ENCODE measurements at places on chromosomes 6 and 20. TPM values are rescaled to one million over a fixed set of nuclear protein-coding genes. Genes with fewer than 3 reads are reported as not detected.

- peak; percentile 13 for DNase-seq
These were observed 32.3 kb downstream of the NCR2 start for GRCh38 chr6:41367700-41368099.

GRCh38 chr6:32796848-32797776, 19.7 kb downstream of the HLA-DOB start:
- no peak for DNase-seq

The HLA-DRB5 gene
- polyA plus RNA-seq, result not detected

- DNase-seq, result no peak
These were observed 60.4 kb downstream of the SRC start for GRCh38 chr20:37406010-37406998.

The SIRPB1 gene
- polyA plus RNA-seq, result not detected

DNA sequence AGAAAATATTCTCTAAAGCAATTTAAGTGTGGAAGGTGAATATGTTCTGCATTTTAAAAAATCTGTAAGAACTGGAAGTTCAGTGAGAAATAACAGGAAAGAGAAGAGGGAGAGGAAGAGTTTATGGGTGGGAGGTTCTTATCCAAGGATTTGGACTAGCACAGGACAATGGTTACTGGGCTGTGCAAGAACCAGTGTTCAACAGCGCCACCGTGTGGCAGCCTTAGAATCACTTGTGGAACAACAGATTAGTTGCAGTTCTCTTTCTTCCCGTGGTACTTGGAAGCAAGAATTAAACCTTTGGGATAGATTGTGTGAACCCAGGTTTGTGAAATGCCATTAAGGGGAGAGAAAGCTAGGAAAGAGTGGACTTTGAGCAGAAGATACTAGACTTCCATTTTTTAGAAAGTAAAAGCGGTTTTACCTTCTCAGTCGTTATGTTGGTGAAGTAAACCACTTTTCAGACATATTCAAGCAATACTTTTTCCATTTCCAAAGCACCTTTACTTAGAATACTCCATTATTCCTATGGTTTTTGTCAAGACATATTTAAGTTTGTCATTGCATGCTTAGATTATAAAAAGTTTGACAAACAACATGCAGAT, 436.7 kb downstream of the RNF144B start:
- no peak for DNase-seq

- no peak for DNase-seq
These were observed 303.8 kb upstream of the ECI2 start for GRCh38 chr6:4439159-4439558.

- DNase-seq, result no peak
These were observed 144.5 kb downstream of the VEGFA start for GRCh38 chr6:43914272-43915147.

The OTOR gene
- not detected for polyA plus RNA-seq

GRCh38 chr20:25258476-25258805, 10.6 kb downstream of the PYGB start:
- no peak for DNase-seq

The SNAP25 gene
- polyA plus RNA-seq, result 5.3 TPM

The TFAP2D gene
- polyA plus RNA-seq, result not detected

The BMP5 gene
- 0.26 TPM for polyA plus RNA-seq

GRCh38 chr20:49987015-49987867, 4.5 kb downstream of the SNAI1 start:
- DNase-seq, result no peak

- no peak for DNase-seq
These were observed 1286.2 kb upstream of the EYS start for GRCh38 chr6:66993272-66993671.

The OPRM1 gene
- polyA plus RNA-seq, result not detected

DNA sequence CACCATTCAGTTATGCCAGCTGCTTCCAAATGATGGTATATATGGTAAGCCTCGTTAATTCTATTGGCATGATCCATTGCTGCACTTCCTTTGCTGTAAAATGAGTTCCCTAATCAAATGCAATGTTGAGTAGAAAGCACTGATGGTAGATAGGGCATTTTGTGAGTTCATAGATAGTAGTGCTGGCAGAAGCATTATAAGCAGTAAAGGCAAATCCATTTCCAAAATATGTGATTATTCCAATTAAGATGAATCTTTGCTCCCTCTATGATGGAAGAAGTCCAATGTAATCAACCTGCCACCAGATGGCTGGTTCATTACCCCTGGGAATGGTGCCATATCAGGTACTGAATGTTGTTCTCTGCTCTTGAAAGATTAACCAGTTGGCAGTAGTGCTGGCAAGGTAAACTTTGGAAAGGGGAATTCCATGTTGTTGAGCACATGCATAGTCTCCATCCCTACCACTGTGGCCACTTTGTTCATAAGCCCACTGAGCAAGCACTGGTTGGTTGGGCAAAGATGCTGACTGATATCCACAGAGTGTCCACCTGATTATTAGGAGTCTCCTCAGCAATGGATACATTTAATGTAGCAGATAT, 5.6 kb upstream of the TBPL1 start:
- DNase-seq, result no peak

The C6orf62 gene
- polyA plus RNA-seq, result 111 TPM

- DNase-seq, result no peak
These were observed 13.7 kb upstream of the RTF2 start for GRCh38 chr20:56454754-56455153.

DNA sequence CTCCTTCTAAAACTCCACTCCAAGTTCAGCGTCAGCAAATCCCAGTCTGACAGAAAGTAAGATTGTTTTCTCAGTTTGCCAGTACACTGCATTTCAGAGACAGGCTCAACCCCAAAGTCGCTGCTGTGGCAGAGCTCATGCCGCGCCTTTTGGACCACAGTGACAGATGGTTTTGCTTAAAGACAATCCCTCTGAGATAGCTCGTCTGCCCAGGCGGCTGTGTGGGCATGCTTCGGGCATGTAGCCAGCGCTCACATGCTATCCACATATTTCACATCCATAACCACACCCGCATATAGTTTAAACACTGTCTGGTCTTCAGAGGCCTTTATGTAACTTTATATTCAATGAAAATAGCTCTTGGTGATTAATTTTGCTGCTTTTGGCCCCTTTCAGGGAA, 14.7 kb upstream of the PXDC1 start:
- no peak for DNase-seq

DNA sequence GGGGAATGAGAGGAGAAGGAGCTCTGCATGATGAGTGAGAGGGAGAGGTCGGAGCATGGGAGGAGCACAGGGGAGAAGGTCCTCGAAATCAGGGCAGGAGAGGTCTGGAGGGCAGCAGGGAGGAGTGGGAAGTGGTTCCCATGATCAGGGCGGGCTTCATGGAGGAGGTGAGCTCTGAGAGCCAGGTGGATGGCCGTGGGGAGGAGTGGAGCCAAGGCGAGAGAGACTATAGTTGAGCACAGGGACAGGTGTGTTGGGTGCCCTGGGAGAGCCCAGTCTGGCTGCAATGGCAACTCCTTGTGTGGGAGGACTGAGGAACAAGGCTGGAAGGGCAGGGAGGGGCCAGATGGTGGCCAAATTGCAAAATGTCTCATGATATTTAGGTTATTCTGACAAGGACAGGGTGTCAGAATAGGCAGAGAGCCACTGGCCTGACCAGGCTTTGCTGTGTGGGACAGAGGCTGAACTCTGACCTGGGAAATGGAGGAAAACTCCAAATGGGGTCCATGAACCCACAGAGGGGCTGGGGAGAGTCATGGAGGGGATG, 21.4 kb downstream of the TTBK1 start:
- DNase-seq, result no peak

GRCh38 chr6:144647406-144647964, 362.4 kb downstream of the UTRN start:
- no peak for DNase-seq

GRCh38 chr20:33915726-33916331, 77.9 kb upstream of the RALY start:
- DNase-seq, result no peak

- no peak for DNase-seq
These were observed 28.5 kb downstream of the AGPAT4 start for GRCh38 chr6:161245363-161245762.

- no peak for DNase-seq
These were observed 888 bp downstream of the DYNLRB1 start for GRCh38 chr20:34517114-34517505.

The TSPYL4 gene
- polyA plus RNA-seq, result 25.1 TPM

The BLOC1S5 gene
- 15.1 TPM for polyA plus RNA-seq

DNA sequence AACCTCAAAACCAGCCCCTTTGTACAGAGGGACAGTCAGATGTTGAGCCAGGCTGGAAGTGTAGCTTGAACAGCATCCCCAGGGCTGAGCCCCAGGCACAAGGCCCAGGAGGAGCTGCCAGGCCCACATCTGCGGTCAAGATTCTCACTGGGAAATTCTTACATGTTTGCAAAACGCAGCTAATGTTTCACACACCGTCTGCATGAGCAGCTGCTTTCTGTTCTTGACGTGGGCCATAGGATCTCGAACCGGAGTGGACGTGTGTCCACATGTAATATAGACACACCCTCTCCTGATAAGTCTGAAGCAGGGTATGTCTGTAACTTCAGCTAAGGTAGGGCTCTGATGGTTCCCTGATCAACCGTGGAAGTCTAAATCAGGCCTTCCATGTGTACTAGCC, 41.3 kb upstream of the TRAF3IP2 start:
- DNase-seq, result peak; percentile 79

DNA sequence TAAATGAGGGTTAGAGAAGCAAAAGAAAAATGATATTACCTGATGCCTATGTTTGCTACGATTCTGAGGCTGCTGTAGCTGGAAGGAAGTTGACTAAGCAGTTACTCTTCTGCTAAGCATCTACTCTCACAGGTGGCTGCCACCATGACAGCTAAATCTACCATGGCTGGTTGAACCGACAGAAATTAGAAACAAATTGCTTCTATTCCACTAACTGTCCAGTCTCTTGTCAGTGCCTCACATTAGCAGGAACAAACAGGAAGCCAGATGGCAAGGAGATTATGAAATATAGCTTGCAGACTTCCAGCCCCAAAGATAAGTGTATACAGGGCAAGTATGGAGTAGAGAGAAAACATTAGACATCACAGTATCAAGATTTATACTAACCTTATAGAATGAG, 59.4 kb upstream of the TMEM200A start:
- DNase-seq, result no peak

The DSP gene
- 3.6 TPM for polyA plus RNA-seq

DNA sequence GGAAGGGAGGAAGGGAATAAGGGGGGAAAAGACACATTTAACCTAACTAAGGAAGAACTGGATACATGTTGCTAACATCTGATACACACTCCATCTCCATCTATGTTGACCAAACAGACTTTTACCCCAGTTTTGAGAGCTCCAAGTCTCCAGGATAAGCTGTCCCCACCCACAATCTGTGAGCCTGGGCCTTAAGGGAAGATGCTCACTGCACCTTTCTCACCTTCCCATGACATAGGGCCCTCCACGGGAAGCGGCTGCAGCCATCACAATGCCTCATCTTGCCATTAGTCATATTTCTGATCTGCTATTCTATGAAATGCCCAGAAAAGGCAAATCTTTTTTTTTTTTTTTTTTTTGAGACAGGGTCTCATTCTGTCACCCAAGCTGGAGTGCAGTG, 126.6 kb upstream of the SALL4 start:
- no peak for DNase-seq

The SLC17A3 gene
- not detected for polyA plus RNA-seq

- DNase-seq, result no peak
These were observed 36.4 kb downstream of the RIPOR3 start for GRCh38 chr20:50654904-50655303.

GRCh38 chr6:115819506-115819905, 241.2 kb downstream of the FRK start:
- DNase-seq, result no peak

DNA sequence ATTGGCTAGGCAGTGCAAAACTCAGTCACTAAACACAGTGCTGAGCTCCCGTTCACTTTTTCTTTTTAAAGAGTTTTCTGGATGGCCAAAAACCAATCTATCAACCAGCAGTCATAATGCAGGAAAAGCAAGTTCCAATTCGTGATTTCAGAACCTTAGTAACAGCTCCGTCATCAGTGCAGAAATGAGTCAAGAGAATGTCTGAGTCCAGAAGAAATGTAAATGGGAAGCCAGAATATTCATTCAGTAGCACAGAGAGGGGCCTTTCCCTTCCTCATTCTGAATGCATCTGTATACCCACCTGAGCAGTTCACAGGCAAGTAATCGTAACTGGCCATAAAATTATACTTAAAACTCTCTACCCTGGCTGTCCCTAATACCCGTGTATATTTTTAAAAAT, 20.4 kb downstream of the HUS1B start:
- no peak for DNase-seq

DNA sequence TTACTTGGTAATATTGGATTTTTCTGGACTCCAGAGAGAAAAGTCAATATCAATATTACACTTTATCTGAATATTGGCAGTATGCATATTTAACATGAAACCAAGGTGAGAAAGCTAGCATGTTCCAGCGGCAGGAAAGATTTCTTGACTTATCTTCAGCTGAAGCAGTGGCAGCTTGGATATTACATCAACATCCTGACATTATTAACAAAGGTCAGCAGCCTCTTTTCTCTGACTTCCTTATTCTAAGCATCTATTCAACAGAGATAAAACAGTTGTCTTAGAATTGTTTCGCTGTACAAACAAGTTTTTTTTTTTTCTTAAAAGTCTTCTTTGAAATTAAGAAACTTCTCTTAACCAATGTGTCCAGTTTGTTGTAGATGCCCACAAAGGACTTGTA, 11.8 kb downstream of the DCBLD1 start:
- DNase-seq, result no peak

All from AG04450 (cell line).